Neural crest cell (in vitro differentiated cells): ENCODE measurements at places on chromosomes 4 and X.

DNA sequence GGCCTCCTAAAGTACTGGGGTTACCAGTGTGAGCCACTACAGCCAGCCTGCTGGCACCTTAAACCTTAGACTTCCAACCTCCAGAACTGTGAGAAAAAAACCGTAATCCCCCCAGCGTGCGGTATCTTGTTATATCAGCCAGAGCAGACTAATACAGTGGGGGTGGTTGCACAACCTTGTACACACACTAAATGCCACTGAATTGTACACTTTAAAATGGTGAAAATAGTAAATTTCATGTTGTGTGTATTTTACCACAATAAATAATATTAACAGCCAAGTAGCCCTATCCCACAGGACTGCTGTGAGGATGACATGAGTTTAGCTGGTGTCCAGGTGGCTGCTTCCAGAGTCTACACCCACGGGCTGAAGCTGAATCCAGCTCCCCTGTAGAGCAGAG, 38.8 kb downstream of the ZBTB49 start:
- DNase-seq: no peak

- DNase-seq: no peak
Measured at GRCh38 chrX:66919280-66919832, 280.5 kb upstream of the EDA2R start.

DNA sequence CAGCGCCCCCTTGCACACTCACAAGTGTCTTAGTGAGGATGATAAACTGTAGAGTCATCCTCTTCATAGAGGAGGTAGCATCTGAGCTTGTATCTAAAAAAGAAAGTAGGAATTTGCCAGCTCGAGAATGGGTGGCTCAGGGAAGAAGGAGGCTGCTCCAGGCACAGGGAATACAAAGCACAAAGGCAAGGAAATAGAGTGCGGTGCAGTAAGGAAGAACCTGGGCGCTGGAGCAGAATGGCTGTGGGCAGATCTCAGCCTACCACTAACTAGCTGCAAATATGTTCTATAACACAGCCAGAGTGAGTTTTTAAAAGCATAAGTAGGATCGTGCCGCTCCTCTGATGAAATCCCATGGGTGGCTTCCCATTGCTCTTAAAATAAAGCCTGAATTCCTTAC, 61.6 kb upstream of the MAPK10 start:
- DNase-seq: no peak

- no peak for DNase-seq
Measured at GRCh38 chr4:133759428-133759827, 442.2 kb downstream of the PABPC4L start.

DNA sequence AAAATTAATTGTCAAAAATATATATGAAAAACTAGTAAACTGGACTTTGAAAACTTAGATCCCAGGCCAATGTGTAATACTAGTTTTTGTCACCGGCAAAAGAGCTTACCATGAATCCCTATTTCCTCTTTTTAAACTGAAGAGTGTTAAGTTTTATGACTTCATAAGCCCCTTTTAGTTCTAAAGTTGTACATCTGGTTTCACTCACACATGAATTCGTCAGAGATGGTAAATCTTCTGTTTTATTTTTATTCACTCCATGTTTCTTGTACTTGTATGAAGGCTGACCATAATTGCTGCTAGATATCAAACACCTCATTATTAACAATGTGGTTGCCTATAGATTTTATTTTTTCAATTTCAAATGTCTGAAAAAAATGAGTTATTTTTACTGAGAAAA, 827.9 kb downstream of the PCDH7 start:
- no peak for DNase-seq

DNA sequence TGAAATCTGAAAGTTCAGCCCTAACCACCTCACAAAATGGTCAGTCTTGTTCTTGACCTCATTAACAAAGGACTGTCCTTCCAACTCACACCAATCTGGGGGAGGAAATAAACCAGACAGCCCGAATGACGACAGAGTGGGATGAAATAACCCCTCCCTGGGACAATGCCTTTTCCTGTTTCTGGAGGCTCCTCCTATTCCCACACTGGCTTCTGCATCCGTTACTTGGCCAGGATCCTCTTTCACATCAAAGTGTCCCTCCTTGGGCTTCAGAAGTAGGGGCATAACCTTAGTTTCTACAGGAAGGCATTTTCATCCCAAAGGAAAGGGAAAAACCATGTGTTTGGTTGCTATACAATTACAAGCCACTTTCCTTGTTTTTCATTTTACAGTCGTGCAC, 59.8 kb upstream of the RPL34 start:
- no peak for DNase-seq

DNA sequence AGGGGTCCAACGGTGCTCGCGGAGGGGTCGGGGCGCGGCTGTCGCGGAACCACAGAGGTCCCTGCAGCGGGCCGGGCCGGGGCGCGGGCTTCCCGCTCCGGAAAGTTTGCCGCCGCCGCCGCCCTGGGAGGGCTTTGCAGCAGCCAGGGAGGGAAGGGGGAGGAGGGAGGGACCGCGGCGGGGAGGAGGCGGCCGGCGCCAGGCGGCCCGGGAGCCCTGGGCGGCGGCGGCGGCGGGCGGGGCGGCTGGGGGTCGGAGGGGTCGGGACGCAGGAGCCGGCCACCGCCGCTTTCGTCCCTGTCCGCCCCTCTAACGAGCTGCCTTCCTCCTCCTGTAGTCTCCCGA, 375 bp downstream of the FGFR3 start:
- DNase-seq: no peak
